ENCODE measurements at places on chromosomes 6 and 20.

GRCh38 chr6:106126482-106126881 lies 40.3 kb downstream of the PRDM1 start:
- DNase-seq: no peak

DNA sequence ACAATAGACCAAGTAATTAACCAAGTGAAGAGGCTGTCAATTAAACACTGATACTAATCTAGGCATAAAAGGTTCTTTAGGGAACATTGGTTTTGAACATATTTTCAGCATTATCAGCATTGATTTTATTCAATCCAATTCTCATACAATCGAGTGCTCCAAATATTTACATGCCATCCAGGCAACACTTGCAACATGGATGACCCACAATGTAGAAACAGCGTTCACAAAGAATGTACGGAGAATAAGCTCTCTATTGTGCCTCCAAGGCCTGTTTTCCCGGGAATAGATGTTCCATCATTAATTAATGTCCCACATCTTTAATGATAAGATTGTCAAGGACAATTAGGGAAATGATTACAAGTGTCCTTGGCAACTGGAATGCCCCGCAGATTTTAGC lies 117.4 kb downstream of the RFX6 start:
- no peak for DNase-seq

- no peak for DNase-seq
Observed at GRCh38 chr6:140281236-140281635, 906.8 kb upstream of the CITED2 start.

DNA sequence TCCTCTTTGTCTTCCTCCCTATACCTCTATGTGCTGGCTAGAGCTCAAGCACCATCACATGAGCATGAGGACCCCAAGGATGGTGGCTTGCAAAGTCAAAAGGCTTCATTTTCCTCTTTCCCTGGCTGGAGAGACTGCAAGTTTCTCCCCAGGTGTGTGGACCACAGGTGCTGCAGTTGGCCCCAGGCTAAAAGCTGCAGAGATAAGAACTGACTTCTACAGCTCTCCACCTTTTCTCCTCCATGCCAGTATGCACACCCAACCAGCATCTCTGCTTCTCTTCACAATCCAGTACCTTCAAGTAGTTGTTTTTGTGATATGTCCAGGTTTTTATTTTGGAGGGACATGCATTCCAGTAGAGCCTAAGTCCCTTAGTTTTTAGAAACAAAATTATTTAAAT lies 29.1 kb downstream of the PRKN start:
- no peak for DNase-seq

- DNase-seq: no peak
Observed at GRCh38 chr20:59775687-59776055, 157.8 kb downstream of the SYCP2 start.
